ENCODE measurements at places on chromosomes 5 and 9.

- DNase-seq, result no peak
These were observed 105.6 kb downstream of the TENT4A start for GRCh38 chr5:6818594-6819511.

- DNase-seq, result no peak
These were observed 153.5 kb downstream of the PPP2R2B start for GRCh38 chr5:146725025-146725424.

DNA sequence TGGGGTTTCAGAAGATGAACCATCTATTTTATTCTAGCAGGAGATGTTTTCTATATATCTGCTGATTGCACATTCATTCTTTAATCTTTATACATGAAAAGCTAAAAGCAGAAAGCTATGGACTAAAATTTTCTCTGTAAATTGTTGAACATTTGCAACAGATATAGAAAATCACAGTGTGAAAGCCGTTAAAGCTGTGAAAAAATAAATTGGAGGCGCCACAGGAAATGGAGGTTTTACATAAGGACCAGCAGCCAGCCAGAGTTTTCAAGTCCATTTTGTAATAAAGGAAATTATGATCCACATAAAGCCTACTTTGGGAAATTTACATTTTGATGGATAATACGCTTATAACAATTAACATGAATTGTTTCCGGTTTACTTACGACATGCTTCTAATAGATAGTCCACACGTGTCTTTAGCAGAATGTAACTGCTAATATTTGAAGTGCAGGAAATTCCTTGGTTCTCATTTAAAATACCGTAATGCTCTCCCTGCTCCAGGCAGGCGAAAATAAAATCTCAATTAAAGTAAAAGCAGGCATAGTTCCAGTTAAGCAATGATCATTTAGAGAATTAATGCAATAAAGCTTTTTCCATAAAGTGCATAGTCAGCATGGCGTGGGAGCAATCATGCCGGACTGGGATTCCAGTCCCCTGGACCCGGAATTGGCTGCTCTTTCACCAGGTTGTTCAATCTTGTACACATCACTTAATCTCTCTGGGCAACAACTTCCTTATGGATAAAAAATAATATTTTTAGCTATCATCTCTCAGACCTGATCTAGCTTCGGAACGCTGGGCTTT is 445.4 kb downstream of the ZNF608 start:
- DNase-seq, result no peak

DNA sequence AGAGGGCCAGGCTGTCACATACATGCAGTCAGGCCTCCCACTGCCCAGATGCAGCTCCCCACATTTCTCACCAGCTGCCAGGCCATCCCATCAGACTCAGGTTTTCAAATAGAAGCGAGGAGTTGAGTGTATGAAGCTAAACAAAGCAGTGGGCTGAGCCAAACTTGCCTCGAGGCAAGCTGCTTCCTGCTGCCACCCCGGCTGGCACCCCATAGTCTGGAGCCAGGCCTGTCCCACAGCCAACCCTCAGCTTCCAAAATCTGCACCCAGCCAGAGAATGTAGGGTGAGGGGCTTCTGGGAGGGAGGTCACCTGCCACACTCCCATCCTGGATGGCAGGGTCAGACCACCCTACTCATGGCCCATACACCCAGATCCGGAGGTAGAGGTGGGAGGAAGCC is 22.3 kb upstream of the ALDH1B1 start:
- no peak for DNase-seq

DNA sequence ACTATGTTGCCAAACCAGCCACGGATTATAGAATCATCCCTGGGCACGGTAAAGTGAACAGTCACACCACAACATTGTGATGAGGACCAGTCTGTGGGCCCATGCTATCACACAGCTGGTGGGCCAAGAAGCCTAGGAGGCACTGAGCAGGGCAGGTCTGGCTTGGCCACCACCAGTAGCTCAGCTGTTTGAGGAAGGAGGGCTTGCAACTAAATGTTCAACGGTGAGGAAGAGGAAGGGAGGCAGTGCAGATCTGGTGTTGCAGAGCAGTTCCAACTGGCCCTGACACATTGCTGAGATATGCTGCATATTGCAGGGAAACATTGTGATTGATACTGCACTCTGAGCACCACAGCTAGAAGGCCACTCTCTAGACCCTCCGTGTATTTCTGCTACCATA is 77.9 kb upstream of the ATG10 start:
- DNase-seq, result no peak

DNA sequence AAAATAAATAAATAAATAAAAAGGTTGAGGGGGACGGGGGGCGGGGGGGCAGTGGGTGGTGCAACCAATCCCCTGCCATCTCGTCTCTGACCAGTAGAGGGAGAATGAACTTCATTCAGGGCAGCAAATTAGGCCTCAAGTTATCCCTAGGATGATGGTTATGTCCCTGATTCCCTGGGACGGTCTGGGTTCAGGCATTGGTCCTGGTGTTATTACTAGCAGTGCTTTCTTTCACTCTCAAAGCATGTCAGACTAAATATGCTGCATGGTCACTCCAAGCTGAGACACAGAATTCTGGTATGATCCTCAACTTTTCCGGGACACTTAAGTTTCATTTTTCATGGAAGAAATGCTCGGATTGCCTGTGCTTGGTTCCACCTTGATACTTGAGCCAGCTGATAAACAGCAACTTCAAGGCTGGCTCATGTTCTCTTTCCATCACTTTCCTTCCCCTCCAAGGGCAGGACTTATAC is 59.4 kb downstream of the DAP start:
- peak; percentile 68 for DNase-seq

- DNase-seq, result no peak
These were observed 315.4 kb downstream of the CDK5RAP2 start for GRCh38 chr9:120264528-120264927.

- no peak for DNase-seq
These were observed 88.1 kb downstream of the LPAR1 start for GRCh38 chr9:110950041-110950645.

- DNase-seq, result peak; percentile 14
These were observed 8.9 kb downstream of the SMIM23 start for GRCh38 chr5:171794470-171794960.

- DNase-seq, result no peak
These were observed 18.2 kb downstream of the NR2F1 start for GRCh38 chr5:93601071-93601801.
